Urinary bladder (tissue), 4 donors: ENCODE measurements at places on chromosomes 7 and 10. TPM values are rescaled to one million over a fixed set of nuclear protein-coding genes. Genes with fewer than 3 reads are reported as not detected.

GRCh38 chr10:75018251-75018650, 93.2 kb upstream of the SAMD8 start:
- DNase-seq, result no peak

GRCh38 chr10:30562787-30563186, 66.8 kb downstream of the LYZL2 start:
- DNase-seq, result no peak

DNA sequence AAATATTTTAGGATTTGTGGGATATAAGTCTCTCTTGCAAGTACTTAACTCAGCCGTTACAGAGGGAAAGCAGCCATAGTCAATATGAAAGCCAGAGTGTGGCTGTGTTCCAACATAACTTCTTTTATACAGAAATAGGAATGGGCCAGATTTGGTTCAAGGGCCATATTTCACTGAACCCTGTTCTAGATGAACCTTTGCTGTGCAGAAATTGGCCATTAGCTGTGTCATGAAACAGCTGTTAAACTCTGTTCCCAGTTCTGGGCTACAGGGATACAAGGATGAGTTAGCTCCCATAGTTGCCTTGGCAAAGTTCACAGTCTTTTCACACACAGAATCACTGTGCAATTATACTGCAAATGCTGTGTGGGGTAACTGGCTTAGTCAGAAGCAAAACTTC, 213.9 kb upstream of the LRRN3 start:
- DNase-seq, result no peak

Gene ZSWIM8
- 110 TPM for polyA plus RNA-seq

GRCh38 chr7:36760856-36761762, 36.8 kb upstream of the AOAH start:
- no peak for DNase-seq

DNA sequence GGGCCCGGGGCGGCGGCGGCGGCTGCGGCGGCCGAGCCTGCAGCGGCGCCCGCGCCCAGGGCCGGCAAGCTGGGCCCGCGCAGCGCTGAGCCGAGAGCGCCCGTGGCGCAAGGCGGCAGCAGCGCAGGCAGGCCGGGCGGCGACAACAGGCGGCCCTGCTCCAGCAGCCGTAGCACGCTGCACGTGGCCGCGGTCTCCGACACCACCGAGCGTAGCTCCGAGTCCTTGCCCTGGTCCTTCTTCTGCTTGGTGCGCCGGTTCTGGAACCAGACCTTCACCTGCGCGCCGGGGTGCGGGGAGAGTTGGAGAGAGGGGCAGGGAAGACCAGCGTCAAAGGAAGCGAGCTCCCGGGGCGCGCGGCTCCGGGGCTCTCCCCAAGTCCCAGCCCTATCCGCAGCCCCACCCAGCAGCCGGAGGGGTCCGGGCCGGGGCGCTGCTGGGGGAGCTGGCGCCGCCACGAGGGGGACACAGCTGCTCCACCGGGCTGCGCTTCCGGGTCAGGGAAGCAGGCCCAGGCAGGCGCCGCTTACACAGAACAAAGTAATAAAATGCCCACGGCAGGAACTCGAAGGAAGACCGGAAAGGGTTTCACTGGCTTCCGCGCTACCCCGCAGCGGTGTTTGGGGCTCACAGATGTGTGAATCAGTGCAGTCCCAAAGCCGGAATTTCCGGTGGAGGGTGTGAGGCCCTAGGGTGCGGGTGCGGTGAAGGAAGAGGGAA, 3.6 kb downstream of the VAX1 start:
- DNase-seq, result no peak

DNA sequence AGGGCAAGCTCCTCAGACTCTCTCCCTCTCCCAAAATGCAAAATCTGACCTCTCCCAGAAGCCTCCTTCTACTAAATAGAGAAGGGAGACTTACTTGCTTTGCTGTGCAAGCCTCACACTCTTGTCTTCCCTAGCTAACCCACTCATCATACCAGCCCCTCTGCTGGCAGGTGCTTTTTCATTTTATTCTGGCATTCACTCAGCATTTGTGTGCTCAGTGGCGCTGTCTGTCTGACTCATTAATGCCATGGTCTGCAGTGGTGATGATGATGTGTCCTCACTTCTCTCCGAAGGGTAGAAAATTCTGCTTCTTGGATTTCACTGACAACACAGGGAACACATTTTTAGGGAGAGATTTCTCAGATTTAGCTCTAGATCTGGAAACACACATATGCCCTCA, 22.0 kb upstream of the BTRC start:
- no peak for DNase-seq

DNA sequence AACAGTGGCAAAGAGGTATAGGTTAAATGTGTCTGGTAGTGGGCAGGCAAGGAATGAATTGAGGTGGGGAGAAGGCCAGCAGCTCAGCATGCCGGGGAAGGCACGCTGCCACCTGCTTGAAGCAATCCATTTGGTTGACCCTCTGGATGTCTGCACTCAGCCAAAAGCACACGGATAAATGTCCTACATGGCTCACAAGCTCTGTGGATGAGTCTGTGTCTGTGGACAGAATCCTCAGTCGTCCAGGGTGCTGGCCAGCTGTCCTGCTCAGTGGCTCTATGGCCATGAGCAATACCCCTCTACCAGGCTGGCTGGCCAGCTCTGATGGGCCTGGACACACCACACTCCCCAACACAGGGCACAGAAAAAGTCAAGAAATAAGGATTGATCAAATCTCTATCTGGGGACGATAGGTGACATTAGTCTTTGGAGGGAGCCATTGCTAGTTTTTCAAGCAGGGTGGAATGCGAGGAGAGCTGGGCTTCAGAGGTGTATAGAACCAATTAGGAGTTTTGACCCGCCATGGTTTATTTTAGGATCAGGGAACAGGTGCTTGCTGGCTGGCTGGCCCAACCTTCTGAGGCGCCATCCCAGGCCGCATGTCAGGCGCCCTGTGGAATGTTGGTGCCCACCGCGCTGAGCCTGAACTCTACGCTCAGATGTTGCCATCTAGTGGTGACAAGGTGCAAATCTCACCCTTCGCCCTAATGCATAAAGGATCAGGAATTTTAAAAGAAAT, 493.4 kb downstream of the TNS3 start:
- peak; percentile 25 for DNase-seq

DNA sequence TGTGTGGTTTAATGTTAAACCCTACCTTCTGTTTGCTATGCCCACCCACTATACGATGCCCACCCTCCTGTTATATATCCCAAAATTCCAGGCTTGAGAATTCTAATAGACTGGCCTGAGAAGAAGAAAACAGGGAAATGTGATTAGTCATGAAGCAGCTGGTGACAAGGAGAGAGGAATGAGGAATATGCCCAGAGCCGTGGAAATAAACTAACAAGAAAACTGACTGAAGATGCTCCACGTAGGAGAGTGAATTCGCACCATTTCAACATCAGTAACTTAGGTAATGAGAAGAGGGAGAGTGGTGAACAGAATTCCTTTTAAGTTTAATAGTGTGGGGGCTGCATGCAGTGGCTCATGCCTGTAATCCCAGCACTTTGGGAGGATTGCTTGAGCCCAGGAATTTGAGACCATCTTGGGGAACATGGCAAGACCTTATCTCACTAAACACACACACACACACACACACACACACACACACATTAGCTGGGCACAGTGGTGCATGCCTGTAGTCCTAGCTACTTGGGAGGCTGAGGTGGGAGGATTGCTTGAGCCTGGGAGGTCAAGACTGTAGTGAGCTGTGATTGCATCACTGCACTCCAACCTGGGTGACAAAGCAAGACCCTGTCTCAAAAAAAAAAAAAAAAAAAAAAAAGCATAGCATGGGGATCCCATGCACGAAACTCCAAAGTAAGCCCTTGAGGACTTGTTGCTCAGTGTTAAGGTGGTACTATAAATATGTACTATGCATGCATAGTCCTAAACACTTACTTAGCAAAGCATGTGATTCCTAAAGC, 16.1 kb upstream of the SYPL1 start:
- DNase-seq, result no peak

Gene FKBP6
- polyA plus RNA-seq, result not detected

GRCh38 chr10:14325325-14325955, 5.3 kb downstream of the FRMD4A start:
- no peak for DNase-seq

Gene KAZALD1
- 5.9 TPM for polyA plus RNA-seq

Gene IL6
- 6.9 TPM for polyA plus RNA-seq

Gene NDUFB2
- 269 TPM for polyA plus RNA-seq

- DNase-seq, result no peak
These were observed 53.5 kb downstream of the SCIN start for GRCh38 chr7:12623885-12624498.

DNA sequence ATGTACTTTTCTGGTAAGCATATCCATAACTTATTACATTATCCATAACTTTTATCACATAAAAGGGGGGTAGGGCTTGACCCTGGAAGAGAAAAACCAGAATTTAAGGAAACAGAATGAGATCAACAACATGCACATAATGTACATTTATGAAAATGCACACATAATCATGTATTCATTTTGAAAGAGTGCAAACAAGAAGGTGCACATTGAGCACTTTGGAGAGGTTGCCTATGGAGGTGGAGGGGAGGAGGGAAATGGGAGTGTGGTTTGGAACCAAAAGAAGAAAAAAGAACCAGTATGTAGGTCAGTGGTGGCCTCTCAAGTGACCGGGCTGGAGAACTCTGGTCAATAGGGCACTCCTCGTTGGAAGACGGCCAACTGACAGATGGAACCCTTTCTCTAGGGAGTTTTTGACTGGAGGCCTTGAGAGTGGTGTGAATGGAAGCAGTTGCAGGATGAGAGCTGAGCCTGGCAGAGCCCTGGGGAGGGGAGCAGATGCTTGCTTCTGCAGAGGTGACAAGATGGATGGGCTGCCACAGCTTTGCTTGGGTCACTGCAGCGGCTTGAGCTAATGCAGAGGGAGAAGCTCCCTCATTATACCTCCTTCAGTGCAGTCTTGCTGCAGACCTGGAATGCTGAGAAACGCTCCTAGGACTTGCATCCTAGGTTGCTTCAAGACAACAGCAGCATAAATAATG, 192.7 kb downstream of the SEC23IP start:
- DNase-seq, result no peak

DNA sequence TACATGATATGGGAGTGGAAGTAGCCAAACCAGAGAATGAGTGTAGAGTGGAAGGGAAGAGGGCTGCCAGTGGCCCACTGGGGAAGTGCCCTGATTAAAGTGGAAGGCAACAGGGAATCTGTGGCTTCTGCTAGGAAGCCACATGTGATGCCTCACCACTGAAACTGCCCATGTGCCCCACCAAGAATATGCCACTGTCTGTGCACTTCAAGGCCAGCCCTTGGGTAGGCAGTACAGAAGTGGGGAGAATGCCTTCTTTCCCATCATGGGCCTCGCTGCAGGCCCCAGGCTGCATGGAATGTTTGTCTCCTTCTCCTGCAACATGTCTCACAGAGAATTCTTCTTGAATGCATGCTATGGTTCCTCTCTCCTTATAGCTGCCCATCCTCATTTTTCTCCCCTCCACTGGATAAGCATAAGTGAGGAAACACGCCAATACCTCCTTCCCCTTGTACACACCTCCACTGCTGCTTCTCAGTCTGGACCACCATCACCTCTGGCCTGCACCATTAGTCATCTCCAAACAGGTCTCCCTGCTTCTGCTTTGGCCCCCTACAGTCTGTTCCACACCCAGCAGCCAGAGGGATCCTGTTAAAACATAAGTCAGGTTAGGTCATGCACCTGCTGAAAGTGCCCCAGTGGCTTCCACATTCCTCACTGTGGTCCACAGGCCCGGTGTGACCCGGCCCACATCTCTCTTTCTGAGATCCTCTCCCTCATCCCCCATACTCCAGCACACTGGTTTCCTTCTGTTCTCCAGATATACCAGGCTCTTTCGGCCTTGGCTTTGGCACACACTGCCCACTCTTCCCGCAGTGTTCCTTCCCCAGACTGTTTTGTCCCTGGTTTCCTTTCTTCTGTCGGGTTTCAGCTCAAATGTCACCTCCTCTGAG, 37.1 kb downstream of the SNX10 start:
- DNase-seq, result no peak

Gene POMZP3
- 23.8 TPM for polyA plus RNA-seq

DNA sequence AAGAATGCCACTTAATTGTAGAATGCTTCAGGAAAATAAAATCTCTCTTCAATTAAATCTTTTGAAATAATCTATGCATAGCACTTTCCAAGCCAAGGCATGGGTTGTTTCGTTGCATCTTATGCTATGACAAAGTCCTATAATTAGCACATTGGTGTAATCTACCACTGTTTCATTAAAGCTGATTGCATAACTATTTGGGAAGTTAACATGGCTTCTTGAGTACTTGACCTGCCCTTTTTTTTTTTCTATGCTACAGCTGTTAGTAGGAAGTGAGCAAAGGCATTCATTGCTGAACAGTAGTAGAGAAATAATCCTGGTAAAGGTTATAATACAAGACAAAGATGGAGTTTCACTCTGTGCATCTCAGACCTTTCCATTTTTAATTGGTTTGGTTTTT, 557.2 kb upstream of the CELF2 start:
- DNase-seq, result no peak

DNA sequence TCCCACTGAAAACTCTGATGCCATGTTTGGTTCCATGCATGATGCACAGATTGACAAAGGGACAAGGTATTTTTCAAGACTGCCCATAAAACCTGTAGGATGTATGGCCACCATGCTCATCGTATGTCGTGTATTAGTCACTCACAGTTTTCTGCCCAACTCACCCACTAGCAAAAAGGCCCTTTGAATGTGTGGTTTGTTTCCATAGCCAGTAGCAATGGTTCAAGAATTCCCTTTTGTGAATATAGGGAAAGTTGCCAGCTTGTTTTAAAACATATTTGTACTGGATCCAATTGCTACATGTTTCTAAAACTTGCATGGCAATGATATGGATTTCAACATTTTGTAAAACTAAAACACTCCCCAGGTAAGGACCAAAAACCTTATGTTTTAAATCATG, 280.9 kb upstream of the YAE1 start:
- DNase-seq, result no peak

DNA sequence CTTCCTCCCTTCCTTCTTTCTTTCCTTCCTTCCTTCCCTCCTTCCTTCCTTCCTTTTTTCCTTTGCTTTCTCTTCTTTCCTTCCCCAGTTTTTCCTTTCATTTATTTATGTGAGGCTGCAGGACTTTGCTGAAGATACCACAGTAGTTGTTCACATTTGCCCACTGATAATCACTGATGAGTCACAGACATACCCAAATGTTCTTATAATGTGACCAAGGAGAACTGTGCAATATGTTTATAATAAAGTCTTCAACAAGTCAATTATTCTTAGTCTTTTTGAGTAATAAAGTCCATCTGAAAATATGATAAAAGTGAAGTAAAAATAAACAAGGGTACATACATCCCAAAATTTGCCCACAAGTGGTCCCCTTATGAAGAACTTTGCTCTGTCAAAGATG, 159.7 kb downstream of the GNAI1 start:
- DNase-seq, result no peak

- no peak for DNase-seq
These were observed 585.0 kb upstream of the FOXK1 start for GRCh38 chr7:4097001-4097609.

- DNase-seq, result no peak
These were observed 774.0 kb downstream of the DNAJB9 start for GRCh38 chr7:109343678-109344077.

- DNase-seq, result no peak
These were observed 294.2 kb downstream of the PLXDC2 start for GRCh38 chr10:20110125-20111100.

- DNase-seq, result no peak
These were observed 15.6 kb upstream of the PBLD start for GRCh38 chr10:68348265-68348741.
